Upper lobe of left lung (tissue), 6 donors: ENCODE measurements at places on chromosomes 2 and 18.
A peak's percentile ranks its signal among the peaks of the same experiment; 100 is the strongest.

DNA sequence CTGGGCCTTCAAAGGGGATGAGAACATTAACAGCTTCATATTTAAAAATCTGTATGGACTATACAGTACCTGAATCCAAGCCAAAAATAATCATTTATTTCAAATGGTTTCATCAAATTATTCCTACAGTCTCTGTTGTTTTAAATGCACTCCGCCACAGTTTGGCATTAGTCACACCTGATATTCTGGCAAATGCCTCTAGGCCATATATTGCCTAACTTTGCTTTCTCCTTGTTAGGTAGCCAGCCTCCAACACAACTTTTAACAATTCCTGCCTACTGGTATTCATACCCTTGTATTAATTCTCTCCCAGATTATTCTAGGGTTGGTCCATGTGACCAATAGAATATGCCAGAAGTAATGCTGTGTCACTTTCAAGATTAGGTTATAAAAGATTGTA, 146.6 kb upstream of the FANCL start:
- DNase-seq, result no peak

DNA sequence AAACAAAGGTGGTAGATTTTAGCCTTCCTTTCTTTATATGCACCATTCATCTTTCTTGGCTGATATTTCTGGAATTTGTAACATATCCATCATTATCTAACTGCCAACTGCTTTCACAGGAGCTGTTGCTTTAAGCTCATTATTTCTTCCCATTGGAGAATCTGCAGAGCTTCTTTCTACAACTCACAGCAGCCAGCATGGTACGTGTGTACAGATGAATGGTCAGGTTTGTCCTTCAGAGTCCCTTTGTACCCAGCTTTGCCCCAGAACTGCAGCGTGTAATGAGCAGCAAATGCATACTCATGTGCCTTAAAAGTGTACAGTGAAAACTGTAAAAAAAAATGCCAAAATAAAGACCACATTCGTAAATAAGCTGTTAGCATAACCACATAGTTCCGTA, 260.9 kb downstream of the FIGN start:
- no peak for DNase-seq

- no peak for DNase-seq
Observed at GRCh38 chr2:48725696-48726494, 29.6 kb downstream of the LHCGR start.

- DNase-seq, result no peak
Observed at GRCh38 chr2:120396861-120397811, 51.2 kb downstream of the INHBB start.

DNA sequence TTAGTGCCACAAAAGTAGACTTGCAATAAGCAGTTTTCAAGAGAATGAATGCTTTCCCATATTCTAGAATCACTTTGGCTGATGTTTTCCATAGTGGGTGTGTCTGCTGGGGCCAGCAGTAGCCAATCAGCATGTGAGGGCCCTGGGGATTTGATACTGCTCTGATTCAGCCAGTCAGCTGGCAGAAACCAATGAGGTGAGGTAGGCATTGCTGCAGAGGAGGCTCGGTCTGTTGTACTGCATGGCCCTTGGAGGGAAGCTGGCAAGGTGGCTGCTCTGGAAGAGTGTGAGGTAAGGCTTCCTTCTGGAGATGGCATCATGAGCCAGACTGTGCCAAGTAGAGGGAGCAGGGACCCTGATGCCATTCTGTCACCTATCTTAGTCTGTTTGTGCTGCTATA, 22.7 kb downstream of the TMEM87B start:
- no peak for DNase-seq

DNA sequence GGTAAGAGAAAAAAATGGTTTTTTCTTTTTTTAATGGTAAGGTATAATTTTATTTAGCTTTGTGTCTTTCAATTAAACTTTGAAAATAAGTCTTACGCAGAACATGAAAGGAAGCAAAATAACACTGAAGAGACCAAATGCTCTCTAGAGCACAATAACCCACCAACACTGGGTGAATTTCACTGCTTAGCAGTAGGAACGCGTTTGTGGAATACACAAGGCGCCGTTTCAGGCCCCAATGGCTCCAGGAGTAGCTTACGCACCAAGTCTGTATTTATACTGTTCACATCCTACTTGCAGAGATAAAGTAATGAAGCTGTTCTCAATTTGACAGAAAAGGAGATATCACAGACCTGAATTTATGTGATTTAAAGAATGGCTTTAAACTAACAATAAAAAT, 23.5 kb downstream of the RPL31 start:
- DNase-seq, result no peak

GRCh38 chr2:166607880-166608279, 113.8 kb upstream of the SCN7A start:
- no peak for DNase-seq

DNA sequence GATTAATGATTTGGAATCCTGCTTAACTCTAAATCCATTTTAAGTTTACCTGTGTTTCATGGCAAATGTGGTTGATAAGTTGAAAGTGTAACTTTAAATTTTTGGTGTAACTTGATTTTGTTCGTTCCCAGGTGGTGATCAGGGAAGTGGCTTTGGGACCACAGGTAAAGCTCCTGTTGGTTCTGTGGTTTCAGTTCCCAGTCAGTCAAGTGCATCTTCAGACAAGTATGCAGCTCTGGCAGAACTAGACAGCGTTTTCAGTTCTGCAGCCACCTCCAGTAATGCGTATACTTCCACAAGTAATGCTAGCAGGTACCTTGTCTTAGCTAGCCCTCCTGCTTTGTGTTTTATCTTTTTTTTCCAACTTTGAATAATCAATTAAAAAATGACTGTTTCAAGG, 62.8 kb downstream of the AGFG1 start:
- no peak for DNase-seq

DNA sequence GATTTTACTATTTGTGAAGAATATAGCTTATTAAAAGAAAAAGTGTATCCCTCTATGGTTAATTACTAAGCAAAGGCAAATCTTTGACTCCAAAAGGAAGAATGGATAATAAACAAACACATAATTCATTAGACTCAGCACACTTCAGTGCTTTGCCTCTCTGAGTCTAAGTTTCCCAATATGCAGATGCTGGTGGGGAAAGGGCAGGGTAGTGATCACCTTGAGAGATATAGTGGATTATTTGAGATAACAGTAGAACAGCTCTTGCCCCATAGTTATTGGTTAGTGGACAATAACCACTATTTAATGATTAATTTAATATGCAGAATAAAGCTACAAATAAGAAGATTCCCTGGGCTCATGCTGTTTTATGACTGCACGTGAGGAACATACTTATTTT, 98.2 kb upstream of the SLC8A1 start:
- no peak for DNase-seq

DNA sequence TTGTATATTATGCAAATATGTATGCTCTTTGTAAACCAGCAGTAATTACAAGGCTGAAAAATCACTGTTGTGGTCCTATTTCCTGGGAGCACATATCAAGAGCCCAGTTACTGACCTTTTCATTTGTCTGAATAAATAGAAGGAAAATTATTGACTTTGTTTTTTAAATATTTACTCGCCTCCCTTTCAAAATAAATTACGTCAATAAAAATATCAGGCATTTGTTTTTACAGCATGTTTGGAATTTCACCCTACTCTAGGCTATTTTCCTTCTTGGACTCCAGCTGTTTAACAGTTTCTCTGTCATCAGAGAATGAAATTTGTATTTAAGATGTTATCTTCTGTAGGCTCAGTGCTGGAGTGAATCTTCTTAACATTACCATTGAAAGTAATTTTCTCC, 59.9 kb upstream of the LRATD1 start:
- DNase-seq, result no peak

DNA sequence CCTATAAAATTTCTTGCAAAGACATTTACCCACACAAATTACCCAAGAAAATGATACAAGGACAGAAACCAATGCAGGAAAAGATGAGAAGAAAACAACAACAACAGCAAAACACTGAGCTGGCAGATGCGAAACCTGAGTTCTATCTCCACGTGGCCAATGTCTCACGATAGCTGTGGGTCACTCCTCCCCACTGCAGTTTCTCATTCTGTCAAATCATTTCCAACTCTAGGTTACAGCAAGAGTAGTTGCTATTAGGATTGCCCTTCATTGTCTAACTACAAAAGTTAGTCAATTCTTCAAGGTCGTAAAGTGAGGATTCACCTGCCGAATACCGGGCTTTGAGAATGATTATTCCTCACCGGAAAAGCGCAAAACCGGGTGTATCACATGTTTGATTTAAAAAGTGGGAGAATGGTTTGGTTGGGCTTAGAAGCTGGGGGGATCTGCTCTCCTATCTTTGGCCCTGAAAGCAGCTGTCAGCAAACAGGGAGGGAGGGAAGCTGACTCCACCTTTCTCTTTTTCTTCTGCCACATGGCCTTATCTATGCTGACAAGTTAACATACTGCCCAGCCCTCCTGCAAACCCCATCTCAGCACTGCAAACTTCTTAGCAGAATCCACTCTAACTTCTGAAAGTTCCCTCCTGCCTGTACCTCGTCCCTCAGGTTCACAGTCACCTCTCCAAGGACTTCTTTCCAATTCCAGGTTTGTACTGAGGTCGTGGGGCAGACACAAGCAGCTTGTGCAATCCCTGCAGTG, 473.0 kb downstream of the SOX11 start:
- DNase-seq, result no peak

- no peak for DNase-seq
Observed at GRCh38 chr2:239065962-239066361, 218.1 kb downstream of the TWIST2 start.

DNA sequence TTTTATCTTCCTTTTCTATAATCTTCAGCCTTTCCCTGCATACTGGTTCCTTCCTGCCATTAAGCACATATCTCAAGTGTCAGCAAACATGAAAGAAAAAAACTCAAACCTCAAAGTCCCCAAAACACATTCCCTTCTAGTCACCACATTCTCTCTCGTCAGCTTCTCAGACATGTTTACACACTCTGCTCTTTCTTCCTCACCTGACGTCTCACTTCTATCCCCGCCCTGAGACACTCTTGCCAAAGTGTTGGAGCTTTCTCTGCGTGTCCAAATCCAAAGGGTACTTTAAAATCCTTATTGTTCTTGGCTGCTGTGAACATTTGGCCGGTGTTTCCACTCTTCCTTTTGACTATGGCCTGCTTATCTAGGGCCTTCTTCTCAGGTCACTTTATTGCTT, 47.9 kb downstream of the SOX11 start:
- no peak for DNase-seq

DNA sequence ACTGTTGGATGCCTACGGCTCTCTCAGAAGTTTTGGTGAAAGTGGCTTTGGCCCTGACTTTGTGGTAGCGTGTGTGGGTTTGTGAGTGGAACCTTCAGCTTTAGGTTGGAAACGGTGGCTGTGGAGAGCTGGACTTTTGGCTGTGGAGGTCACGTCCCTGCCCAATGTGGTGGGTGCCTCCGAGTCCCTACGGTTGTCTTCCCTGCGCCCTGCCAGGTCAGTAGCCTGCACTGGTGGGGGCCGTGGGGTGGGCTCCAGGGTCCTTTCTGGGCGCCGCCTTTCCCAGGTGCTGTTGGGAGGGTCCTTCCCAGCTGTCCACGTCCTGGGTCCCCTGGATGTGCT, 11.1 kb downstream of the COLEC11 start:
- no peak for DNase-seq

DNA sequence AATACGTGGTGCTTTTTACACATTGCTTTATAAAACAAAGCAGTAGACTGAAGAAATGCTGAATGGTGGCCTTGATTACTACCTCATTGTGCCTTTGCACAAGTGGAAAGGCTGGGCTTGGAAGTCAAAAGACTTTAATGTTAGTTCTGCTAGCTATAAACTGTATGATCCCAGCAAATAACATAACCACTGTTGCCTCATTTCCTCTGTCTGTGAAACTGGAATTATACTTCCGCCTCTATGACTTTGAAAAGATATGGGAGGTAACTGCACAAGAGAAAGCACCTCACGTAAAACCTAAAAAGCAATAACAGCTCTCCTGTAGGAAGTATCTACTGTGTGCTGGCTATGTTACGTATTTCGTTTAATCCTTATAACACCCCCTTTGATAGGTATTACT, 43.4 kb upstream of the DSC1 start:
- DNase-seq, result no peak

DNA sequence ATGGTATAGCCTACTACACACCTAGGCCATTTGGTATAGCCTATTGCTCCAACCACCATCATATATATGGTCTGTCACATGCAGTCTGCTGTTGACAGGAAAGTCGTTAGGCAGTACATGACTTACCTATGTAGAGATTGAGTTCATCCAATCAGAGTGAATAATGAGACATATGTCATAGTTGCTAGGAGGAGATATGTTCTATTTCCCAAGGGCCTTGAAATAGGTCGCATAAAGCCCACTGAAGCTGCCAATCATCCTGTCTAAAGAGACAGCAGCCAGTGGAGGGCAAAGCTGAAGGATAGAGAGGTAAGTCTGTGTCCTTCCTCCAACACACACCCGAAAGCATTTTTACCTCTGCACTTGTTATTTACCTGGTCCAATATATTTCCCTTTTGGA, 263.4 kb downstream of the PTPRM start:
- DNase-seq, result no peak

GRCh38 chr18:78727877-78728783, 251.5 kb upstream of the SALL3 start:
- no peak for DNase-seq

DNA sequence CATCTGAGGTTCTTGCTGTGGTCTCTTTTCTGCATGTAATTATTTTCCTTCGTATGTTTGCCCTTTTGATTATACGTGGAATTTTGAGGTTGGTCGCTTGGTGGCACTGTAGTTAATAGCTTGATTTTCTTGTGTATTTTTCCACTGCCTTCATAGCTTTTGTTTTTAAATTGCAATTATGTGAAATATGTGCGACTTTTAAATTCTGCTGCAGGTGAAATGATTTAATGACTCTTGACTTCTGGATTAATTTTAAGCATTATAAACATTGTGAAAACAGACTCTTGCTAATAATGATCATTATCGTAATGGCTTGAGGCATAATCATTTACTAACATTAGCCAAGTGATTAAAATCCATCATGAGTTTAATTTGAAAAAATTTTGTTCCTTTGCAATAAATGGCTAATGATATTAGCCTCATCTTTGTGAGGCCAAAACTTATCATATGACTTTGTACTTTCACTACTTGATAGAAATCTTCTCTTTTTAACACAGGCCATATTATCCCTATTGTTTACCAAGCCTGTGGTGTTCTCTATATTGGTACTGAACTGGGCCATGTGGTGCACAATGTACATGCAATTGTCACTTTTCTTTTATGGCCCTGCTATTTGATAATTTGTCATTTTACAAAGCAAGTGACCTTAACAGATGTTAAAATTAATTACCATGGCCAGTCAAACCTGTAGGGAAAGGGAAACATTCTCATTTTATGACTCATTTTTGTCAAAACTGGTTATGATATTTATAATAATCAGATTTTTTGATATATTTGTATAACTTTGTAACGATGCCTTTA, 62.8 kb upstream of the NEUROD1 start:
- peak; percentile 33 for DNase-seq

DNA sequence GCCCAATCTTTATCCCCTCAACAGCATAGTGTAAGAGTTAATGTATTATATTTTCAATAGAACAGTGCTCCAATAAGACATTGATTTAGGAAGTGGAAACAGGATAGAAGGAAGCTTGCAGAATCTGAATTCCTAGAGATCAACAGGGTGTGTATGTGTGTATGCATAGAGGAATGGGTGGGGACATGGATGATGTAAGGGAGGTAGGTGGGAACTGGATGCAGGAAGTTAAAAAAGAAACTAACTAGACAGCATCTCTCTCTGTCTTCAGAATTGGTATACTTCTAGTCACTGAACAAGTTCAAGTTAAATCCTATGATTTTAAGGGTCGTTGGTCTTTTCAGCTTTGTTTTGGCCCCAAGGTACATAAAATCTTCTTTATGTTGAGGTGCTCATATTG, 196.6 kb downstream of the PMAIP1 start:
- DNase-seq, result no peak

GRCh38 chr2:224970311-224970710, 72.0 kb downstream of the DOCK10 start:
- no peak for DNase-seq

GRCh38 chr2:145551686-145552085, 1031.8 kb upstream of the ZEB2 start:
- no peak for DNase-seq
